ENCODE measurements at places on chromosomes 4 and X.

GRCh38 chrX:40247848-40248622 is 150.3 kb upstream of the BCOR start:
- DNase-seq: no peak

DNA sequence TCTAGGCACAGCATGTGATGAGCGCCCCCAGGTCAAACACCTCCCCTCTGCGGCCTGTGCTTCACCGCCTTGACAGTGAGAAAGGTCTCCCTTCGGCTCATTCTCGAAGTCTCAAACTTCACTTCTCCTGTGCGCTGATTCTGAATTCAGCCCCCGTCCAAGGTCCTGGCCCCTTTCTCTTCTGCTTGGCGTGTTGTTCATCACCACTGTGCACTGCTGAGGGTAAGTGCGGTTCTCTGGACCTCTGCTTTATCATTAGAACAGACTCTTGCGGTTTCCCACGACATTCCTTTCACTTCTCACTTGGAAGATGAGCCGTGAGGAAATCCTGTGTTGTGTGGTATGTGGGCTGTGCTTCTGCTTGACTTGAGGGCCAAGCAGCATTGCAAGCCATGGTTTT is 11.9 kb downstream of the HTT-AS start:
- DNase-seq: no peak

DNA sequence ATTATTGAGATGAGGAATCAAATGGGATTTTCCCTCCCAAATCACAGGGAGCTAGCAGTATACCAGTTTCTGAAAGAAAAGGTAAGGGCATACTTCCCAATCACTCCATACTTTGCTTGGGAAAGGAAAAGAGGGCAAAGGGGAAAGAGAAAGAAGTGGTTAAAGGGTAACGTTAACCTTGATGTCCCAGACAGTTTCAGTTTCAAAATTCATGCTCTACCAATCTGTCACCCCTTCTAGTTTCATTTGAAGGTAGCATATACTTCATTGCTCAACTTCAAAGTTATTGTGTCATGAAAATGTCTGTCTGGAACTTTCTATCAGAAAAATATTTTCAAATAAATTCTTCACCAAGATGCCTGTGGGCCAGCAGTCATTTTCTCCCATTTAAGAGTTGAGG is 16.0 kb downstream of the TNMD start:
- no peak for DNase-seq

DNA sequence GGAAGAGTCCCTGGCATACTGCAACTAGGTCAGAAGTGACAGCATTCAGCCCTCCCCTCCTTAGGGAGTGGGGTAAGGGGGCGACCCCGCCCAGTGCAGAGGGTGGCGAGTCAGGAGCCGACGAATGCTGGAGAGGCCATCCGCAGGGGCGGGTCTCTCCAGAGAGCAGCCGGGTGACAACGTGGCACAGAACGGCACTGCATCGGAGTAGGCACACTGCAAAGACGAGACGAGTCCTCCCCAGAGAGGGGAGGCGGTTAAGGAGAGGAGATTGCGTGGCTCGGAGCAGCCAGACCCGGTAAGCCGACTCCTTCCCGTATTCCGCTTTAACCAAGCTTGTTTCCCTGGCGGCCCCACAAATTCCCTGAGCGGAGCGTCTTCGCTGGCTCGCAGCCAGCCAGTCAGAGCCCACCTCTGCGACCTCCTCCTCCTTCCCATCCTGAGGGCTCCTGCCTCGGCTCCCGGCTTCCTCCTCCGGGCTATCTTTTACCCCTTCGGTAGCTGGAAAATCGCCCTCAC is 54.9 kb downstream of the LINC00632 start:
- no peak for DNase-seq

- DNase-seq: no peak
Observed at GRCh38 chr4:80219301-80220025, 22.2 kb downstream of the PRDM8 start.

DNA sequence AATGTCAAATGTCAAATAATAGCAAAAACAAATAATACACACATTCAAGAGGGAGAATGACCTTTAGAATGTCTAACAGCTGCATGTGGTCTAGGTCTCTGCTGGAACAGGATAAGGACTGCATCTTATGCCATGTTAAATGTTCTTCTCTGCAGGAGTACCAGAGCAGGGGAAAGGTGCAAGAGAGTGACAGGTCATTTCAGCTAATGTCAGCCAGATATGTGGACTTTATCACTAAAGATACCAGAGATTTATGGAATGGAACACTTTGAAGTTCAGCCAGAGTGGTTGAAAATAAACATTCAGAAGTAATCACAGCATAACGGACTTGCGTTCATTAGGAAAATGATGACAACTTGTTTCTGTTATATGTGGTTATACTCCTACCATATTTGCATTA is 24.3 kb downstream of the GRID2 start:
- DNase-seq: no peak

GRCh38 chr4:168408620-168409019 is 71.7 kb downstream of the DDX60L start:
- DNase-seq: no peak

DNA sequence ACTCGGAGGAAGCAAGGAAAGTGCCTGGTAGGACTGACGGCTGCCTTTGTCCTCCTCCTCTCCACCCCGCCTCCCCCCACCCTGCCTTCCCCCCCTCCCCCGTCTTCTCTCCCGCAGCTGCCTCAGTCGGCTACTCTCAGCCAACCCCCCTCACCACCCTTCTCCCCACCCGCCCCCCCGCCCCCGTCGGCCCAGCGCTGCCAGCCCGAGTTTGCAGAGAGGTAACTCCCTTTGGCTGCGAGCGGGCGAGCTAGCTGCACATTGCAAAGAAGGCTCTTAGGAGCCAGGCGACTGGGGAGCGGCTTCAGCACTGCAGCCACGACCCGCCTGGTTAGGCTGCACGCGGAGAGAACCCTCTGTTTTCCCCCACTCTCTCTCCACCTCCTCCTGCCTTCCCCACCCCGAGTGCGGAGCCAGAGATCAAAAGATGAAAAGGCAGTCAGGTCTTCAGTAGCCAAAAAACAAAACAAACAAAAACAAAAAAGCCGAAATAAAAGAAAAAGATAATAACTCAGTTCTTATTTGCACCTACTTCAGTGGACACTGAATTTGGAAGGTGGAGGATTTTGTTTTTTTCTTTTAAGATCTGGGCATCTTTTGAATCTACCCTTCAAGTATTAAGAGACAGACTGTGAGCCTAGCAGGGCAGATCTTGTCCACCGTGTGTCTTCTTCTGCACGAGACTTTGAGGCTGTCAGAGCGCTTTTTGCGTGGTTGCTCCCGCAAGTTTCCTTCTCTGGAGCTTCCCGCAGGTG is 637 bp downstream of the AR start:
- DNase-seq: no peak

DNA sequence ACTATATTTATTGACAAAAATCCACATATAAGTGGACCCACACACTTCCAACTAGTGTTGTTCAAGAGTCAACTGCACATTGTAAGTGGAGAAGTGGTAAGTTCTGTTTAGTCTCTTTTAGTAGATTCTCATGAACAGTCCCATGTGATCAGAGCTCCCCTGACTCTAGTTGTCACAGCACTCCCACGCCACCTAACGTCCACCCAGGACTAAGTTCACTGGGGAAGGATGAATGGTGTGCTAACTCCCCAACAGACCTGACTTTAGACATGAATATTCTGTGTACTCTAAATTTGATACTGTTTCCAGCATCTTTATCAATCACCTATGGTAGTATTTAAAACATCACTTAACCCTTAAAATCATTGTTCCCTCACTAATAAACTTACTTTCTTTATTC is 59.8 kb downstream of the PACRGL start:
- DNase-seq: no peak

DNA sequence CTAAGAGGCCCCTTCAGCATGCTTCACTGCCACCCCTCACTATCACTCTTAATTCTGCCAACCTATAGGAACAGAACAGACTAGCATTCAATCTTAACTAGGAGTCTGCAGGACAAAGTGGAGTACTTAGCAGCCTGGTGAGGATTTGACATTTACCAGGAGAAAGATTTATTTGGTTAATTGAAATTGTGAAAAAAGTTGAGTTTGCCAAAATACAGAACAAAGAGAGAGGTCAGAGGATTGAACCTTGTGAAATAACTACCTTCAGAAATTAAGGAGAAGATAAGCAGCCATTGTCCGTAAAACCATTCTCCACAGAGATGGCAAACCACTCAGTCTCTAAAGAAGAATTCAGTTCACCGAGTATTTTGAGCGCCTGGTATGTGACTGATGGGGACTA is 41.8 kb upstream of the IQCM start:
- no peak for DNase-seq

- no peak for DNase-seq
Observed at GRCh38 chr4:132683957-132684356, 465.1 kb upstream of the PCDH10 start.

DNA sequence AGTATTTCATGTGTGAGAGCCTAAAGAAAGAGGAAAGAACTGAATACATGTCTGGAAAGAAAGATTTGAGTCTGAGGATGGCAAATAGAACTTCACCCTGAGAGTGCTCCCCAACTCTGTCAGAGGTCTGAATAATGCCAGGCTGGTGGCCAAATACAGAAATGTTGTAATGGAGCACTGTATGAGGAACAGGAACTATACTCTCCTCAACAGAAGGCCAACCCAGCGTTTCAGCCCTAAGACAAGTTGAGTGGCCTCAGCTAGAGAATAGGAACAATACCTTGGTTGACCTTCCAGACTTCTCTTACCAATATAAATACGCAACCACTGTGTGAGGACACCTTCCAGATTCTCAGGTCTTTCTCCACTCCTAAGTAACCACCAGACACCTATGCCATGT is 94.5 kb upstream of the STIM2 start:
- DNase-seq: no peak

- DNase-seq: no peak
Observed at GRCh38 chr4:94605241-94605805, 152.4 kb upstream of the BMPR1B start.

DNA sequence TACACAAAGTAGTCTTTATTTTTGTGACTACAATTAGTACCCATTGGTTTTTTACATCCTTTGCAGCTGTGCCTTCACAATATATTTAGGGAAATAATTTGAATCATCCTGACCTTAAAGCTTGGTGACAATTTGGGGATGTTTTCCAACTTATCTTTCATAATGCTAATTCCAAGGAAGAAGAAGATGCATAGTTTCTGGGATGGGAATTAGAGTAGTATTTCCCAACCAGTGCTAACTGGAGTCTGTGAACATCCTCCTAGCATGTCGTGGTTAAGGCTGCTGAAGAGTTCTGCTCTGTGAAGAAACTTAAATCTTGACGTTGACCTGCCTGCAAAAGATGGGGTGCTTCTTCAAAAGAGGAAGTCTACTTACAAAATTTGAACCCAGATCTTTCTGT is 173.5 kb downstream of the ANK2 start:
- DNase-seq: no peak

GRCh38 chr4:150402871-150403272 is 179.1 kb upstream of the MAB21L2 start:
- DNase-seq: no peak

- DNase-seq: no peak
Observed at GRCh38 chr4:124890522-124890921, 178.0 kb upstream of the ANKRD50 start.

DNA sequence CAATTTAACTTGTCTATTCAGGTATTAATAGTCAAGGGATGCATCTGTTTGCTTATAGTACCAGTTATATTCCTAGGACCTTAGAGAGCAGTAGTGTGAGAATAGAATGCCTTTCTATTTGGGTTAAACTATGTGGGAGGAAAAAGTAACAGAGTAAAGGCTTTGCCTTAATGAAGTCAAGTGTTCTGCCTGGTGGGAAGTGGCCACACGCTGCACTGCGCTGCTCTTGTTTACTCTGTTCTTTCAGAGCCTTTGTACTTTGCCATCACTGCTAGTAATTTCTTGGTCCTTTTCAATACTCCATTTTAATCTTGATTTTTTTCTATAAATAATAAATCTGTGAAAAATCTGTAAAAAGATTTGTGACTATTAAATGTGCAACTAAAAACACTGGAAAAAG is 38.0 kb downstream of the YIPF6 start:
- DNase-seq: no peak

DNA sequence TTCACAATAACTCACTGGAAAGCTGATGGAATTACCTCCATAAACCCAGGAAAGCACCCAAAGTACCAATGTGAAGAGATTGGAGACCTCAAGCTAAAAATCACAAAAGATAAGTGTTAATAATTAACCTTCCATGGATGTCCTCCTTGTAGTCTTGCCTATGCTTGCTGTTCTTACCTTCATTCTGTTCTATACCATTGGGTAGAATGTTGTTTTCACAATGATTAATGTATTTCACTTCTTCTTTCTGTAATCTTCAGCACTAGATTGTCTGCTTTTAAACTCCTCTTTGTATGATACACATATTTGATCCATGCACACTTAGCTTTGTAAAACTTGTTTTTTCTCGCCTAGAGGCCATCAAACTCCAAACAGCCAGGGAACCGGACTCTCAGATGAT is 570.3 kb downstream of the RAPGEF2 start:
- no peak for DNase-seq

- DNase-seq: no peak
Observed at GRCh38 chrX:44400161-44400560, 56.7 kb upstream of the EFHC2 start.

GRCh38 chr4:182853731-182854330 is 63.4 kb downstream of the DCTD start:
- DNase-seq: no peak

- DNase-seq: no peak
Observed at GRCh38 chrX:150227873-150228410, 135.2 kb upstream of the MAMLD1 start.

- no peak for DNase-seq
Observed at GRCh38 chrX:80663331-80663730, 146.3 kb downstream of the BRWD3 start.

- DNase-seq: no peak
Observed at GRCh38 chr4:33837043-33837838, 2407.1 kb downstream of the ARAP2 start.

DNA sequence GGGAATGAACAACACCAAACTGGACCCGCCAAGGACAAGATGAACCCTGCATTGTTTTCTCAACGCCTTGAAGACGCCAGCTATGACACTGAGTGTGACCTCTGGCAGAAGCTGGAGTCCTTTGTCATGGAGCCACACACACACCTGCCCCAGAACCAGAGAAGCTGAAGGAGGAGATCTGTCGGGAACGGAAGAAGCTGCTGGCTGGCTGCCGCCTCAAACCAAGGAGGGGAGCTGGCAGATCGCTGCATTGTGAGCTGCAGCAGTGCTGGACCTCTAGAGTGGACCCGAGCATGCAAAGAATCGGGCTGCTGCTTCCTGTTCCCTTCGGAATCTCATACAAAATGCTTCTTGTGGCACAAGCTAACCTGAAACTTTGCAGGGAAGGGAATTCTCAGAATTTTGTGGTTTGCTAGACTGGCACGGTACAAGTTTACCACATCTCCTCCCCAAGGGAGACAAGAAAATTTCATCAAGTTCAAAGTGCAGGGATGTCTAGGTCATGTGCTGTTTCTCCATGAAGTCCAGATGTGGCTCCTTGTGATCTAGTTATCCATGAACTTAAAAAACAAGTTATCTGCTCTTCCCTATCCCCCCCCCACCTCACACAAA is 23.4 kb upstream of the GLRB start:
- DNase-seq: no peak

GRCh38 chr4:17722356-17722700 is 59.1 kb downstream of the FAM184B start:
- DNase-seq: no peak

GRCh38 chr4:38067499-38067898 is 107.3 kb downstream of the PTTG2 start:
- DNase-seq: no peak

- no peak for DNase-seq
Observed at GRCh38 chrX:13338996-13339515, 19.2 kb upstream of the ATXN3L start.

- no peak for DNase-seq
Observed at GRCh38 chr4:48024522-48024921, 8.0 kb downstream of the NIPAL1 start.

Data from GM12892 (cell line).